Right cardiac atrium (tissue), 5 donors: ENCODE measurements at places on chromosomes 6 and 20.

DNA sequence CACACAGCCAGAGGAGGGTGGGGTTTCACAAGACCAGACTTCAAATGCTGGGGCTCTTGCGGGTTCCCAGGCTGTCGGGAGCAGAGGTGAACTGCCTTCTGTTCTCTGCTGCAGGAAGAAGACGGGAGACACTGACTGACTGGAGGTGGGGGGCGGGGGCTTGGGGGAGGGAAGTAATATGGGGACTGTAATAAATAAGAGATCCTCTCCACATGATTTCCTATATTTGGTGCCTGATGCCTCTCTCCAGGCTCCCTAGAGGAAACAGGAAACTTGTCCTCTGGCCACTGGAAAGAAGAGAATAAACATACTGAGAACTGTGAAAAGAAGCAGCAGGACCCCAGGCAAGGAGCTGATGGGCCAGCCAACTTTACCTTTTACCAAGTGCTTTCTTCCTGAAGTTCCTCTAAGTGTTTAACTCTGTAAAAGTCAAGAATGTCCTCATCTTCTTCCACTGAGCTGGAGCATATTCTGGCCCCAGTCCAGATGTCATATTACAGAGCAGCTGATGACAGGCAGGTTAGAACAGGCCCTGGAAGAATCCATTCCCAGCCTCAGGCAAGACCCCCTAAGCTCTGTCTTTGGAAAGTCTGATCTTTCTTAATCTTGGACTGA, 33.2 kb upstream of the ADGRF5 start:
- no peak for DNase-seq

GRCh38 chr6:44185953-44186634, 27.5 kb downstream of the CAPN11 start:
- DNase-seq, result no peak

DNA sequence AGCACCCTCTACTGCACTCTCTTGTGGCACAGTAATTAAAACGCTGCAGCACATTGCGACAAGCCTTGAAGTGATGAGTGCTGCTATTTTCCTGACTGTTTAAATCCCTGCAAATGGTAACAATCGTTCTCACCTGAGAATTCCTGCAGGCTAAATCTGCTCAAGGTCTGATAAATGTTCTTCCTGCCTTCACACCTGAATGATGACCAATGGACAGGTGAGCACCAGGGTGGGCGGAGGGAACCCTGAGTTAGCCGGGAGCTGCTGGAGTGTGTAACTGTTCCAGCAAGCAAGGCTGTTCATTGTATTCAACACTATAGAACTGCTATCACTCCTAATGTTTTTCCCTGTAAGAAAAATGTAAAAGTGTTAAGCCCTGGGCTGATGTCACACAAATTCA, 4.0 kb downstream of the DACT2 start:
- no peak for DNase-seq

DNA sequence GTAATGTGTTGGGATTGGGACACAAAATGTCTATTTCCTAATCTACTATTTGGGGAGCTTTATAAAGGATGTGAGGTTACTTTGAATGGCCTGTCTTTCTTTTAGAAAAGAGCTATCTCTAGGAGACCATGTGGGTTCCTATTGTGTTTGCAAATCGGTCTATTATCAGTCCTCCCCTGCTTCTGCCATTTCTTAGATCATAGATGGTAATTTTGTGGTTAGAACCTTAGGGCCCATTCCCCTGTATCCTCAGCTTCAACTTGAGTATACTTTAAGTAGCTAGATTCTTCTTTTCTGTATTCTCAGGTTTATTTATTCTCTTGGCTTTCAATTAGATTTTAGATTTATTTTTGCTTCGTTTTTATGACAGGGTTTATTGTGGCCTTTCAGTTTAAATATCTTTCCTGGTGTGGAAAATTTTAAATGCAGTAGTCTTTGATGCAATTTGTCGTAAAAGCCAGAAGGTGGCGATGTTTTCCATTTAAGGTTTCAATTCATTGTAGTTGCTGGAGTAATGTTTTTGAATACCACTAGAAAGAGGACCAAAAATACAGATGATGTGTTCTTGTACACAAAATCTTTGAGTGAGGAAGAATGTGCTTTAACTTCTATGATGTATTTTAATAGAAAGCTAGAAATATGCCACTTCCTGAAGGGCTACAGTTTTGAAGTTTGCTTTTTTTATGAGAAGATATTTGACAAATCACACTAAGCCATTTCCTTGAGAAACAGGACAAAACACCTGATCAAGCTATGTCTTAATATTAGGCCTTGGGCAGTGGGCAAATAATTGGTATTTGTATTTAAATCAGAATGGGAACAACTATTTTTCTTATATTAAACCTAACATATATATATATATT, 20.3 kb downstream of the TBPL1 start:
- DNase-seq, result no peak

DNA sequence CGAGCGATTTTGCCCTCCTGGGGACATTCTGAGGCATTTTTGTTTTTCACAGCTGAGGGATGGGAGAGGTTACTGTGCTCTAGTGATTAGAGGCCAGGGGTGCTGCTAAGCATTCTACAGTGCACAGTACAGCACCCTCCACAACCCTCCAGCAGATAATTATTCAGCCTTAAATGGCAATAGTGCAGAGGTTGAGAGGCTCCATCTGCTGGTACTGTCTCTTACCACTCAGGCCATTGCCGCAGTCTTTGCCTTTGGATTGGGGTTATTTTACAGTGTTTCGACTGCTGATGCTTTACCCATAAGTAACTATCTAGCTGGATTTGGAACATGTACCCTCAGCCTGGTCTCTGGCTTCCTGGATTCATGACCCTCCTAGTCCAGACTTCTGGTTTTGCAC, 705.3 kb downstream of the KIF16B start:
- no peak for DNase-seq

- DNase-seq, result no peak
Observed at GRCh38 chr6:163423696-163424095, 9.2 kb downstream of the QKI start.

GRCh38 chr6:5142915-5143314, 57.8 kb downstream of the PPP1R3G start:
- DNase-seq, result no peak

DNA sequence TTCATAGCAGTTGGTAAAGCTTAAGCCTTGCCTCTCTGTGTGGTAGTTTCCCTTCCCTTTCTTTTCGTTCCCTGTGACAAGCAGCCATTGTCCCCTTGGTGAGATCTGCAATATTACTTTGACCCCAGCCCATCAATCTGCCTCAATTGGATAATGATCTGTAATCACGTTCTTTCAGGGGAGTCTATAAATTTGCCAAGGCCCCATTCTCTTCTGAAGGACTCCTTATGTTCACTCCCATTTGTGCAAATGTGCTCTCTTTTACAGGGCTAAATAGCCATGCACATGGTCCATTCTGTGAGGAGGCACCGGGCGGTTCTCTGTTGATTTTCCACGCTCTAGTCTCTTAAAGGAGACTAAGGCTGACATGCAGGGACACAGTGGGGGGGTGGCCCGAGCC, 660.4 kb upstream of the SLC35B3 start:
- no peak for DNase-seq

DNA sequence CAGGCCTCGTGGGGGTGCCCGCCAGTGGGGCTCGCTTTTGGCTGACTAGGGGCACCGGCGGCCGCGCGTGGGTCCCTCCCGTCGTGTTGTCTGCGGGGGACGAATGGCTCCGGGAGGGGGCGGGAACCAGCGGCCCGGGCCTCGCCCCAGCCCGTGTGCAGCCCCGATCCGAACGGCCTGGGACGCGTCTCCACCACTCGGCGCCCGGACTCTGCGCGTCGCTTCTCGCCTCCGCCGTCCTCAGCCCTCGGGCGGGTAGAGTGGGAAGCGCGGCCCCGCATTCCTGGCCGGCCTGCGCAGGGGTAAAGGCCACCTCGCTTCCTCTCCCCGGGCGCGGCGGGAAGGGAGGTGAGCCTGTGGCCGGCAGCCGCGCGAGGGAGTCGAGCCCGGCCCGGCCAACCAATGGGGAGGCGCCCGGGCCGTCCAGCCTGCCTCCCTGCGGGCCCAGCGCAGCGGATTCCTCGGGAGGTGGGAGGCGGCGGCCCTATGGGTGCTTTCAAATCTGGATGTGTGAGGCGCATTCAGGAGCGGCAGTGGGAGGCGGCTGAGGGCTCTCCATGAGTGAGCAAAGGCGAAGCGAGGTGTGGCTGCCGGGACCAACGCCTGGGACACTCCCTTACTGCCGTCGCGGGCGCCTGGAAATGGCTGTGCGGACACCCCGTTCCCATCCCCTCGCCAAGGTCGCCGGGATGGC, 1.1 kb upstream of the ZBTB46 start:
- DNase-seq, result peak; percentile 83

DNA sequence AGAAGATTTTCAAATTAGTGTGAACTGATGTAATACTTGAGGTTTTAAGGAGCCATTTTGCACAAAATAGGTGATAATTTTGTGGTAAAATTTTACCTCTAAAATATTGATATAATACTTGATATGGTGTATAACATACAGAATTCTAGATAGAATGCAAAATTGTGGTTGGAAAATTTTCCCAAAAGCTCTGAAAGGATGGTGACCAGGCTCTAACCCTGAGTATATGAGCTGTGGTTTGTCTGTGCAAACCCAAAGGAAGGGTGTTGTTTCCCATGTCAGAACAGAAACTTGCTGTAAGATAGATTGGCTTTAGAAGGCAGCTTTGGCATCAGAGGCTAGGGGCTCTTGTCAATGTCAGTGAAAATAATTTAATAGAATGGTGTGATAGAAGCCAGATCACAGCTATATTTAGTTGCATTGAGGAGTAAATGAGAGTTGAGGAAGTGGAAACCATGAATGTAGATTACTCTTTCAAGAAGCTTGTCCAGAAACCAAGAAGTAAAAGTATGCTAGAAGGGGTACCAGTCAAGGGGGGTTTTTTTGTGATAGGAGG, 257.7 kb downstream of the FARS2 start:
- DNase-seq, result no peak

DNA sequence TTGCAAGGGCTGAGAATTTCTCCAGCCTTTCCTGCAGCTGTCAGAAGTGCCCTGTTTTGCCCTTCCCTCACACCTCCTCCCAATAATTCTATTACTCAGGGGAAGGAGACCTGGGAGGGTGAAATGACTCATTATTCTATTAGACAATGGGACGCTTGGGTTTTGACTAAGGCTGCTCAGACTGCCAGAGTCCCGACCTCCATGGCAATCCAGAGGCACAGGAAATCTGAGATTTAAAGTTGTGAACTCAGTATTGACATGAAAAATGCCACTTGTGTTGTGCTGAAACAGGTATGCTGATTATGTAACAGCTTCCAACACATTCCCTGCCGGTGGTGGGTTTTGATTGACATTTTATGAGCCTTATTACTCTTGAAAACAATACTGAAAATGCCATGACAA, 625.9 kb upstream of the FLRT3 start:
- no peak for DNase-seq

DNA sequence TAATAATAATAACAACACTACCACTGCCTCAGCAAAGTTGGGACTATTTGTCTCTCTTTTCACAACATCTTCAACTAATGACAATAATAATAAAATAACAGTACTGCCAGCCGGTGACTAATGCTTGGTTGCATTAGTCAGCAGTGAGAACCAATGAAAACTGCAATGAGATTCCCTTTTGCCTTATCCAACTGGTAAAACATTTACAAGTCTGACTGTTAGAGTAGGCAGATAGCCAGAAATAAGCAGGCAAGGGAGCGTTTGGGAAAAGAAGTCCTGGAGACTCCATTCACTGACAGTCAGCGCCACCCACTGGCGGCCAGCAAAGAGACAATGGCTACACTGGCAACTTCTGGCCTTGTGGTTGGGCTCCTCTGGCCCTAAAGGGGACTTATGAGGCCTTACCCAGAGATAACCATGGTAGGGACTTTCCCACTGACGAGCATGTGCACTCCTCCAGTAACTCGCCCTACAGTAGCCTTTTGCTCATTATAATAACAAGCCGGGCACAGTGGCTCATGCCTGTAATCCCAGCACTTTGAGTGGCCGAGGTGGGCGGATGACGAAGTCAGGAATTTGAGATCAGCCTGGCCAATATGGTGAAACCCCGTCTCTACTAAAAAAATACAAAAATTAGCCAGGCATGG, 3.4 kb upstream of the NSFL1C start:
- peak; percentile 91 for DNase-seq

GRCh38 chr20:63829945-63830835, 874 bp downstream of the ZBTB46 start:
- no peak for DNase-seq

DNA sequence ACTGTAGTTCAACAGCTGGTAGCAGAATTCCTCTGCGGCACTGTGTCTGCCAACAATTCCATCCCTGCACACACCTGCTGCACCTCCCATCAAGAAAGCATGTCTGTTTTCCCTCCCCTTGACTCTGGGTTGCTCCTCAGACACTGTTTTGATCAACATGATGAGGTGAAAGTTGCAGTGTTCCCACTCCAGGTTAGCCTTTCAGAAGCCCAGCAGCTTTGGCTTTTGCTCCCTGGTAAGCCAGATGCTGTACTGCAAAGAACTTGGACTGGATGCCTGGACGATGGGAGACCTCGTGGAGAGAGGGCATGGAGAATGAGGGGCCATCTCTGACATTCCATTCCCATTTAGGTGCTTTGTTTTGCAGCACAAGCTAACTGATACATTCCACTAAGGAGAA, 79.1 kb upstream of the MAFB start:
- DNase-seq, result no peak

- DNase-seq, result no peak
Observed at GRCh38 chr6:12974551-12974950, 258.0 kb downstream of the PHACTR1 start.

GRCh38 chr6:56902641-56903464, 52.1 kb upstream of the BEND6 start:
- no peak for DNase-seq

GRCh38 chr6:166435574-166435973, 52.8 kb upstream of the MPC1 start:
- peak; percentile 37 for DNase-seq

- no peak for DNase-seq
Observed at GRCh38 chr6:15961635-15962448, 167.0 kb upstream of the MYLIP start.

GRCh38 chr20:24027229-24027628, 38.6 kb upstream of the GGTLC1 start:
- peak; percentile 79 for DNase-seq

DNA sequence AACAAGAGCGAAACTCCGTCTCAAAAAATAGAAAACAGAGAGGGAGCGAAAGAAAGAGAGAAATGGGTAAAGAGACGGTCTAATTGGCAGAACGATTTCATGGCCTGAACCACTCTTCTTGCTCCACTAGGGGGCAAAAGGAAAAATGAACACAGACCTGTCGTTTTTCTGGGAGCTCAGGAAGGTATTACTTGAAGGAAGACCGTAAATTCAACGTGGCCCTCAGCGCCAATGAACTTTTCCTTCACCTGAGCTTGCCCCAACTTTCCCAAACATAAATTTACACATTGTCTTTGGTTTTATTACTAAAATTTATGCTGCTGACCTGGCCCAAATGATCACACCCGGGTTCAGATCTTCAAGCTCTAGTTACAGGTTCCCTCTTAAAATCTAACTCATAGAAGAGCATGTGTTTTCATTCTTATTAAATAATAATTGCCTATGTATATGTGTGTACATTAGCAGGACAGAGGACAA, 67.3 kb downstream of the ATP9A start:
- DNase-seq, result no peak

GRCh38 chr6:121504227-121504626, 68.8 kb downstream of the GJA1 start:
- DNase-seq, result no peak
